ENCODE measurements at places on chromosomes 2 and 18.

DNA sequence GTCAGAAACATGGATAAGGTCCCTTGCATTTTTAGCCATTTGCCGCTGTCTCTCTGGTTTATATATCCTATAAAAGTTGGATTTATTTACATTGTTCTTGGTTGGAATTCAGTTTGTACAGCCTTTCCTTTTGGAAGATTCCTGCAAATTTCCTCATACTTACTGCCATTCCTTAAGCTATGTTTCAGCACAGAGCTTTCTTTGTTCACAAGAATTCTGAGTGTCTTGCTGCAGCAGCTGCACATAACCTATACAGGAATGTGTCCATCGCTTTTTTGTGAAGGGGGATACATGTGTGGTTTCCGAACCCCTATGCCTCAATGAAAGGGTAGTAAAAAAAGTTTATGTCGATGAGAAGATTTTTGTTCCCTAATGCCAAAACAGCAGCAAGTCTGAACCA, 48.3 kb upstream of the CCDC68 start:
- DNase-seq: no peak

GRCh38 chr2:177606636-177607035, 214.1 kb downstream of the AGPS start:
- DNase-seq: no peak

DNA sequence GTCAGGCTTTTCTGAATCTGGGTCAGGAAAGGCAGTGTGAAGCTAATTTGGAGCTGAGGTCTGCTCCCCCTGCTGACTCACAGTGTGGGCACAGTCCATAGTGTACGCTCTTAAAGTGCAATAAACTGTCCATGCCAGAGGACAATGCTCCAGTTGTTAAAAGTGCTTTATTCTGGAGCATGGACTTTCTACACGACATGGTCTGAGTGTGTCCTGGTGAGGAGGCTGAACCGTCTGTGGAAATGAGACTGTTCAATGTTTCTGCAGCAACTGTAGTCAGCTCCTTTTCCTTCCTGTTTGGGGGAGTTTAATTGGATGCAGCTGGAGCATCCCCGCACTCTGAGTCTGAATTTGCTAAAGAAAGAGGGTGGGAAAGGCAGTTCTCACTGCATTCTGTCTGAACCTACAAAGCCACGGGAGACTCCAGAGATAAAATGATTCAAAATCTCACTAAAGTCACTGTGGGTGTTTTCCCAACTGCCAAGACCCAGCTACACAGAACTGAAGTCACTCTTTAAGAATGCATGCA, 110.2 kb upstream of the TRIB2 start:
- no peak for DNase-seq

DNA sequence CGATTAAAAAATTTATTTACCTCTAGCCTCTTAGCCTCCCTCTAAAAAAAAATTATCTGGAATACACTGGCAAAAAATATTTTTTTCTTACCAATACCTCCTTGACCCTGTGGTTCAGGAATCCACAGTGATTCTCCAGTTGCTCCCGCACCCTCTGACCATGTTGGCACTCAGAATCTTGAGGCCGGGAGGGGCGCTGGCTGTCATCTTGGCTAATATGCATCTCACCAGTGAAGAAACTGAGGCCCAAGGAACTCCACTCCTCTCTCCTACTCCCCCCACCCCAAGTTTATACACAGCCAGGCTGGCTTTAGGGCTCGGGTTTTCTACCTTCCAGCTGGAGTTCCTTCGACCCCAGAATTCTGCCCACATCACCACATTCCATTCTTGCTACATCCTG, 97.8 kb upstream of the THOC1 start:
- no peak for DNase-seq

- DNase-seq: no peak
Observed at GRCh38 chr18:37552286-37552685, 13.3 kb downstream of the CELF4 start.

GRCh38 chr2:236628981-236629605, 59.5 kb downstream of the ACKR3 start:
- no peak for DNase-seq

- DNase-seq: no peak
Observed at GRCh38 chr18:69969491-69969890, 21.8 kb upstream of the CD226 start.

GRCh38 chr2:55590810-55591440, 26.5 kb downstream of the PPP4R3B start:
- no peak for DNase-seq

DNA sequence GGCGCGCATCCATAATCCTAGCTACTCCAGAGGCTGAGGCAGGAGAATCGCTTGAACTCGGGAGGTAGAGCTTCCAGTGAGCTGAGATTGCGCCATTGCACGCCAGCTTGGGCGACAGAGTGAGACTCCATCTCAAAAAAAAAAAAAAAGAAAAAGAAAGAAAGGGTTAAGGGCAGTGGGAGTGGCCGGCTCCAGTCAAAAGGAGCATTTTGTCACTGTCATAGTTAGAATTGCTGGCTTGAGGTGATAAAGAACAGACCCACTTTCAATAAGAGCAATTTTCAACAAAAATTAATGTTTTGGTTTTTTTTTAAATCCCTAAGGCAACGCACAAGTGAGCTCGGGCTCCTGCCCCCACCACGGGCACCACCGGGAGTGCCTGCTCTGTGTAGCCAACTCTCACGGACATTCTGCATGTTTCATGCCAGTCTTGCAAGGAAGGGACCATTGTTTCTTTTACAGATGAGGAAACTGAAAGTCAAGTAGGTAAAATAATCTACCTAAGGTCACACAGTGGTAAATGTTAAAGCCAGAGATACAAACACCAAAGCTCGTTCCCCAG, 8.5 kb downstream of the CIB4 start:
- no peak for DNase-seq

GRCh38 chr2:66574701-66575624, 140.0 kb downstream of the MEIS1 start:
- no peak for DNase-seq

Data from stimulated activated CD8-positive, alpha-beta memory T cell treated with anti-CD3 and anti-CD28 coated beads, Interleukin-4, amount 100 ng/mL, for 1 hour (primary cell).